Omental fat pad (tissue), 4 donors: ENCODE measurements at places on chromosomes 13 and 19.

- DNase-seq, result no peak
Observed at GRCh38 chr13:43631106-43631505, 155.7 kb downstream of the ENOX1 start.

DNA sequence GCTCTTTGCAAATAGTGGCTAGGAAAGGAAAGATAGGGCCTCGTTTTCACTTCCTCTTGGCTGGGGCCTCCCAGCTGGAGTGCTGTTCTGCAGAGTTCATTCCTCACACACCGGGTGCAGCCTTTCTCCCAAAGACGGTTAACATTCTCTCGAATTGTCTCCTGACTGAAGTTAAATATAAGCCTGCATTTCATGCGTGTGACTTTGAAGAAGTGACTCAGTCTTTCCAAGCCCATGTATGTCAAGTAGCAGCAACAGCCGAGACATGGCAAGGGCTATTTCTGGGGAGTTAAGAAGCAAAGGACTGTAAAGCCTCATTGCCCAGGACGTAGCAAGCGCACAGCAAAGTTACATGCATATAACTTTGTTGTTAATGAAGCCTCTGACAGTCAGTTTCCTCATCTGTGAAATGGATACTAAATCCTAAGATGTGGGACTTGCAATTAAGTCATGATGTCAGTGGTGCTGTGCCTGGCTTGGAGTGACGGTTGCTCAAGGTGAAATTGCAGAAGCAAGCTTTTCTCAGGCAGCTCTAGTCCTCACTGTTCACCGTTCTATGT lies 502.4 kb downstream of the MYO16 start:
- no peak for DNase-seq

GRCh38 chr19:6610934-6611852 lies 20.2 kb upstream of the CD70 start:
- no peak for DNase-seq

GRCh38 chr13:29421118-29421517 lies 174.4 kb downstream of the SLC7A1 start:
- DNase-seq, result no peak

DNA sequence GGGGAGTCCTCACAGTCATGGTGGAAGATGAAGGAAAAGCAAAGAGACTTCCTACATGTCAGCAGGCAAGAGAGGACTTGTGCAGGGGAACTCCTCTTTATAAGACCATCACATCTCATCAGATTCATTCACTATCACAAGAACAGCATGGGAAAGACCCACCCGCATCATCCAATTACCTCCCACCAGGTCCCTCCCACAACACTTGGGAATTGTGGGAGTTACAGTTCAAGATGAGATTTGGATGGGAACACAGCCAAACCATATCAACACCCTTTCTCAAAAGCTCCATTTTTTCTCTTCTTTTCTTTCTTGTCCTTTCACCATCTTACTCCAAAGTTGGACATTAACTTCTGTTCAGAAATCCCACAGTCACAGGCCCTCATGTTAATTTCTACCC lies 4.7 kb upstream of the LRP3 start:
- DNase-seq, result no peak

DNA sequence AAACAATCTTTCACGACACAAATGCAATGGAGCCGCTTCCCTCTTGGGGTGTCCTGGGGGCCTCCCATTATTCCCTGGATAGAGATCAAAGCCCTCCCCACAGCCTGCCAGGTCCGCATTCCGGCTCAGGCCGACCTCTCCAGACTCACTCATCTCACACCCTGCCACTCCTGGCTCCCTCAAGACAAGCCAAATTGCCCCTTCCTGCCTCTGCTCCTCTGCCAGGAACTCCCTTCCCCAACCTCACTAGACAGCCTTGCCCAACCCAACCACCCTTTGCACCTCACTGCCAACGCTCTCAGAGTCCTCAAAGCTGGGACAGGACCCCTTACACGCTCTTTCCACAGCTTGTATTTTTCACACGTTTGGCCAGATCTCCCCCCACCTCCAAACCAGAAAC lies 1.5 kb downstream of the ABHD17A start:
- no peak for DNase-seq

- DNase-seq, result no peak
Observed at GRCh38 chr19:694481-695351, 536 bp downstream of the PRSS57 start.

- no peak for DNase-seq
Observed at GRCh38 chr13:51425410-51426042, 27.3 kb downstream of the INTS6 start.

- no peak for DNase-seq
Observed at GRCh38 chr13:37769545-37769944, 100.0 kb downstream of the TRPC4 start.

DNA sequence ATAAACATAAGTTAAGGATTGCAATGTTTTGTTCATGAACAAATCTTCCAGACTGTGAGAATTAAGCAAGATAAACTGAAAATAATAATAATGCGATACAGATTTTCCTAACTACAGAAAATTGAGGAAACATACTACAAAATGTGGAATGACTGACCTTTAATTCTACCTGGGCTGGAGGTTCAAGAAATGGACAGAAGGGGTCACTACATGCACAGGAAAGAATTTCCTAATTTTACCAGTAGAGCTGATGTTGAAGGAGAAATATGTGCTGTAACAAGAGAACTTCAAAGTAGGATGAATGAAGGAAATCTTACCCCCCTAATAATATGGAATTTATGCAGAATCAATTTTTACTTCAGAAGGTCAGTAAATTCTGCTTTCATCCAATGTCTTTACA lies 62.3 kb downstream of the ZNF627 start:
- DNase-seq, result no peak
